NCI-H1417 treated with DMSO at 0.1 percent for 48 hours (cell line): ENCODE measurements at places on chromosomes 6 and 20.

DNA sequence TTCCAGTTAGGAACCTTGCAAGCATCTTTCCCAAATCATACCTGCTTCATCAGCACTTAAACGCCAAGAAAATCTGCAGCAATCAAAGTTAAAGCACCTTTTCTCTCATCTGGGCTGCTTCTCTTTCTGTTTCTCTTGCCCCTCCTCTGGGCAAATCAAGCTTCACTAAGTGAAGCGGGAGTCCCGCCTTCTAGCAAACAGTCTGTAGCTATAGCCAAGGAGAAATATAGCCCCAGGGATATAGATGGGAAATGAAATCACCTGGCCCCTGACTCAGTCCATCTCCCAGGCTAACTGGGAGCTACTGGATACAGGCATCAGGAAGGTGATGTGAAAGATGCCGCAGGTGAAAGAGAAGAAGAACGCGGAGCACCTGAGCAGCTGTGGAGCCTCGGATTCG lies 481.9 kb downstream of the C6orf118 start:
- peak; percentile 51 for DNase-seq

GRCh38 chr20:35134472-35134871 lies 12.7 kb downstream of the EDEM2 start:
- DNase-seq, result no peak

DNA sequence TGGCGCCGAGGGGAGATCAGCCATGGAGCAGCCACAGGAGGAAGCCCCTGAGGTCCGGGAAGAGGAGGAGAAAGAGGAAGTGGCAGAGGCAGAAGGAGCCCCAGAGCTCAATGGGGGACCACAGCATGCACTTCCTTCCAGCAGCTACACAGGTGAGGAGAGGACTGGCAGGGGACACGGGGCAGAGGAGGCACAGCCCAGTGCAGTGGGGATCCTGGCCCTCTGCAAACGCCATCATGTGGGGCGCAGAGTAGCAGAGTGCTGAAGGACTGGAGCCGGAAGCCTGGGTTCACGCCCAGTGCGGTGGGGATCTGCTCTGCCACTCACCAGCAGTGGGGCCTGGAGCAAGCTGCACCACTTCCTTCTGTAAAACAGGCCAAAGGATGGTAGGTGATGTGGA lies 41.1 kb upstream of the FANCE start:
- no peak for DNase-seq

GRCh38 chr6:141688916-141689315 lies 443.8 kb upstream of the GJE1 start:
- no peak for DNase-seq

- DNase-seq, result no peak
These were observed 80.3 kb downstream of the BACH2 start for GRCh38 chr6:90216072-90216977.
